ENCODE measurements at places on chromosomes 2 and 18.

- no peak for DNase-seq
Observed at GRCh38 chr18:23087352-23087751, 47.9 kb upstream of the CABLES1 start.

- no peak for DNase-seq
Observed at GRCh38 chr2:127463155-127463991, 45.1 kb downstream of the PROC start.

GRCh38 chr18:79613186-79613931 lies 66.2 kb upstream of the CTDP1 start:
- DNase-seq, result no peak

- DNase-seq, result no peak
Observed at GRCh38 chr2:85756195-85756594, 2.4 kb downstream of the ATOH8 start.

DNA sequence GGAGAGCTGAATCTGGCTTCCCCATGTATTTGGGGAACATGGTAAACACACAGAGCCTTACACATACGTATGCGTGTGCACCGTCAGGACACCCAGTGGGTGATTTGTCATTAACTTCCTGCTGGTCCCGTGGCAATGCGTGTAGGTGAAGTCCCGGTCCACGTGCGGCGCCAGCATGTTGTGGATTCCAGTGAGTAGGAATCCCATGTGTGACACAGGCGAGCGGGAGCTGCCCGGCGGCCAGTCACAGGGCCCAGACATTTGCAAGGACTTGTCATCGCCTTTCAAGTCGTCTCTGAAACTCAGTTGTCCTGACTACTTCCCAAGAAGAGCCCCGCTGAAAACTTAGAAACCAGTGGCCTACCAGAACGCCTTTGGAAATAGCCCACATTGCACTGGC lies 102.0 kb downstream of the RNF144A start:
- no peak for DNase-seq

GRCh38 chr2:198883604-198884003 lies 574.1 kb downstream of the SATB2 start:
- DNase-seq, result no peak

DNA sequence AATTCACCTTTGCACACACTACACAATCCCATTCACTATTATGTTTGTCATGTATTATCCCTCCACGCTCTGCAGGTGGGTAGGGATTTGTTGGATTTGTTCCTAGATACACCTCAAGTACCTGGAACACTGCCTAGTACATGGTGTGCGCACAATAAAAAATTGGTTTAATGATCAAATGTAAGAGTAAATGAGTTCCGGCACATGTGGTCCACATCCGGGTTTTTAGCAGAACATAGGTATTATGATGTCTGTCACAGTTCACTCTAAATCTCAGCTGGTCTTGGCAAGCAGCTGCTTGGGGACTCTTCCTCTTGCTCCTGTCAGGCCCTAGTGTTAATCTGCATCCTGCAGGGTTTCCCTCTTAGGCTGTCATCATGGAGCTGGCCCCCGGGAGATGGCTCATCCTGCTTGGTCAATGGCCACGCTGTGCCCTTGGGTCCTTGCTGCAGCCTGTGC lies 21.8 kb upstream of the IL1R1 start:
- no peak for DNase-seq

DNA sequence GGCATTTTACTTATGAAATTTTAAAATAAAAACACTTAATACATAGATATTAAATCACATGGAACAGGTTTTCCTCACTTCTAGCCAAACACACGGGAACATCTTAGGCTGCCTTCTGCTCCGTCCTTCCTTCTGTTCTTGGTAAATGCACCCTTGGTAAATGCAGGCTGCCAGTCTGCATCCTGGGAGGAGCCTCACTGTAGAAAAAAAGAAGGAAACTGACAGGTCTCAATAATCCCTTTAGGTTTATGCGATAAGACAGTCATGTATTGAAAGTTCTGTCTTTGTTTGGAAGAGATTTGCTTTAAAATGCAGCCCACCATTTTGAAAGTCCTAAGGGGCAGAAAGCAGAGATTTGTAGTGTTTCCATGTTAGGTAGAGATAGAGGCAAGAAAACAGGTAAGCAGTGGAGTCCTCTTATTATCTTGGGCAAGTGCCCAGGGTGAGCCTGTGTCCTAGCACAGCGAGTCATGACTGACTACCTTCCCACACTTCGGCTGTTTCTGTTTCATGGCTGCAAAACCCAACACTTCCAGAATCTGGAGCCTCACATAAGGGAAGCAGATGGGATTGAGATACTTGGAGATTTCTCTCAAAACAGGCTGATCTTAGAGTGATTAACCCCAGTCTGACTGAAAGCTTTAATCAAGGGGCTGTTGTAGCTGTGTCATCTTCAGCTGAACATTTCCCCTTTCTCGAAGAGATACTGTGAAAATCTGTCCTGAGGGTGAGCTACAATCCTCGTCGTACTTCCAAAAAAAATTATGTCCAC lies 131.4 kb upstream of the MAP3K20 start:
- no peak for DNase-seq

DNA sequence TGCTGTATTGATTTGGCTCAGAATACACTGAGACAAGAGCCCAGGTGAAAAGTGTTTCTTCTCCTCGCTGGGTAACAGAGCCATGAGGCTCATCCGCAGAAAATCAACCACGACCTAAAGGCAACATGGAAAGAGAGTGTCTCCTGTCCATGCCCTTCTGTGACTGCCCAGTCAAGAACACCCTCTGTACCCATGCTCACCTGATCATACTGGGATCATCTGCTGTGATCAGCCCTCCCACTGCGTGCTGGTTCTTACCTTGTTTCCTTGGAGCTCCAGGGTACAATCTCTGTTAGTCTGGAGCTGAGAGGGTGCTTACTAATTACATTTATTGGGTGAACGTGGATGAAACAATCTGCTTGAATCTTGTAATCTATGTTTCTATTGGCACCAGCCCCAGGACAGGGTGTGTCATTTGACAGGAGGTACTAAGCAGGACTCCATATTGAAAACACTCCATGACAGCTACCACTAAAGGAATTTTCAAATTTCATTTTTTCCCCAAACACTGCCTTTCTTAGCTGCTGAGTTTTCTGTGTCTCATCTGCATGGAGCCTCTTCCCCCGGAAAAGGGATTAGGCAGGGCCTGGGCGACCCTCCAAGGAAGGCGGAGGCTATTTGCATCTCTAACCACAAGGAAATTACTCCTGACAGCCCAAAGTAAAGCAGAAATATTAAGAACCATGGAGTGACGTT lies 39.7 kb upstream of the GRP start:
- DNase-seq, result no peak

DNA sequence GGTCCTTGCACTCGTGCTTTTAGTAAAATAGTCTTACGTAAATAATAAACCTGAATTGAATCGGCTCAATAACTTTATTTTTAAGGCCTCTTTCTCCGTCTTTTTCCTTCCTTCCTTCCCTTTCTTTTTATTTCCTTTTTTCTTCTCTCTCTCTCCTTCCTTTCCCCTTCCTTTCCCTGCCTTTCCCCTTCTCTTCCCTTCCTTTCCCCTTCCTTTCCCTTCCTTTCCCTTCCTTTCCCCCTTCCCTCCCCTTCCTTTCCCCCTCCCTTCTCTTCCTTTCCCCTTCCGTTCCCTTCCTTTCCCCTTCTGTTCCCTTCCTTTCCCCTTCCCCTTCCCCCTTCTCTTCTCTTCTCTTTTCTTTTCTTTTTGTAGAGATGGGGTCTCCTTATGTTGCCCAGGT lies 121.0 kb downstream of the NCKAP5 start:
- no peak for DNase-seq
